ENCODE measurements at places on chromosomes 2 and 18.

DNA sequence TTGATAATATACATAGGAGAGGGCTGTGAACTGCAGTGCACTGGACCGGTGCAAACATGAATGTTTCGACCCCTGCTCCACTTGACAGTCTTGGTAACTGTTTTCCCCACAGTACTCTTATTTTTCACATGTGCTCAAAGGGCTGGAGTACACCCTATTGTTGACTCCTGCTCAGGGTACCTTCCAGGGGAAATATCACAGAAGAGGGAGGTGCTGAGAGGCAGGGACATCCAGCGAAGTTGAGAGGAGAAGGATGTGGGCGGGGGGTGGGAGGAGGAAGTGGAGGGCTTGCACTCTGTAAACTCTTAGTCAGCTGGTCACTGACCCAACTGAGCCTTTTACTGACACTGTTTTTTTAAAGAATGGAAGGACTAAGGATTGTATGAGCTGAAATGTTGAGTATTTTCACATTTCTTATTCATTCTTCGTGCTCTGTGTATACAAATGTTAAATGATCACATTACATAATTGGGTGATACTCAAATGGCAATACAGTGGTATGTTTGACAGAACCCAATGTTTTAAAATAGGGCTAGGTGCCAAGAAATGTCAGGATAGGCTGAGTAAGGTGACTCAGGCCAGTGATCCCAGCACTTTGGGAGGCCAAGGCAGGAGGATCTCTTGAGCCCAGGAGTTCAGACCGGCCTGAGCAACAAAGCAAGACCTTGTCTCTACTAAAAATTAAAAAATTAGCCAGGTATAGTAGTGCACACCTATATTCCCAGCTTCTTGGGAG lies 10.0 kb downstream of the INPP4A start:
- peak; percentile 70 for DNase-seq

DNA sequence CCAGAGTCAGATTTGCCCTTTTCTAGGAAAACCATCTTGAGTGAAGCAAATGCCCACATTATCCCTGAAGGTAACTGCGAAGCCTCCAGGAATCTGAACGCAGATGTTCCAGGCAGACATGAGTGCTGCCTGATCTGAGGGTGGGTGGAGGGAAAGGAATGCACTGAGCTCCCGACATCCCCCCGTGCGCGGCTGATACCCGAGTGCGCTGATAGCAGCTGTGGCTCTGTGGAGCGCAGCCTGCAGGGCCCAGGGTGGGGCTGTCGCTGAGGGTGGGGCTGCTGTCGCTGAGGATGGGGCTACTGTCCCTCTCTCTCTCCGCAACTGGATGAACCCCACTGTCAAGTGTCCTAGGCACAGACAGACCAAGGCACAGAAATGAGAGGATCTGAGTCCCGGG lies 82.4 kb downstream of the GFPT1 start:
- no peak for DNase-seq

GRCh38 chr2:49294225-49294624 lies 139.9 kb upstream of the FSHR start:
- no peak for DNase-seq

- no peak for DNase-seq
Measured at GRCh38 chr2:64104933-64105332, 39.3 kb downstream of the PELI1 start.

- DNase-seq = no peak
Measured at GRCh38 chr2:43524177-43524965, 71.5 kb downstream of the THADA start.

DNA sequence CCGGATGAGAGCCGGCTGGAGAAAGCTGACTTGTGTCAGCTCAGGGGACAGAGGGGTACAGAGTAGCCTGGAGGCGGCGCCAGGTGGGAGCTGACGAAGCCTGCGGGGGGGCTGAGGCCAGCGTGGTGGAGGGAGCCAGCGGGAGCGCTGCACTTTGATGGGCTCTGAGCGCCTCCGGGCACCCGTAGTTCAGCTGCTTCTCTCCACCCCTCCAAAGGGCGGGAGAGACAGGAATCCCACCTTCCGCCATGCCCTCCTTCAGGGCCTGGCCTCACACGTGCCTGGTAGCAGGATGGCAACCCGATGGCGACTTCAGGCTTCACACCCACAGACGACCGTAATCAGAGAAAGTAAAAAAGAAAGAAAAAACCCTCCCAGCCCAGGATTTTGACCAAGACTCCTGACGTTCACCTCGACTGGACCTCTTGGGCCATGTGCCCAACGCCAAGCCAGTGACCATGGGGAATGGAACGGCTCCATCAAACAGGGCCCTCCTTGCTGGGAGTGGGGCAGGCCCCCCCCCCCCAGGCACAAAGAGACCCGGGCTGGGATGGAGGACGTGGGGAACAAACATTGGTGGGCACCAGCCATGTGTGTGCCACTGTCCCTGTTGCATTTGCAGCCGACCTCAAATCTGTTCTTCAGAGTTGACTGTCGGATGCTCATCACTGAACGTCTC lies 60.7 kb upstream of the ASAP2 start:
- DNase-seq = no peak

DNA sequence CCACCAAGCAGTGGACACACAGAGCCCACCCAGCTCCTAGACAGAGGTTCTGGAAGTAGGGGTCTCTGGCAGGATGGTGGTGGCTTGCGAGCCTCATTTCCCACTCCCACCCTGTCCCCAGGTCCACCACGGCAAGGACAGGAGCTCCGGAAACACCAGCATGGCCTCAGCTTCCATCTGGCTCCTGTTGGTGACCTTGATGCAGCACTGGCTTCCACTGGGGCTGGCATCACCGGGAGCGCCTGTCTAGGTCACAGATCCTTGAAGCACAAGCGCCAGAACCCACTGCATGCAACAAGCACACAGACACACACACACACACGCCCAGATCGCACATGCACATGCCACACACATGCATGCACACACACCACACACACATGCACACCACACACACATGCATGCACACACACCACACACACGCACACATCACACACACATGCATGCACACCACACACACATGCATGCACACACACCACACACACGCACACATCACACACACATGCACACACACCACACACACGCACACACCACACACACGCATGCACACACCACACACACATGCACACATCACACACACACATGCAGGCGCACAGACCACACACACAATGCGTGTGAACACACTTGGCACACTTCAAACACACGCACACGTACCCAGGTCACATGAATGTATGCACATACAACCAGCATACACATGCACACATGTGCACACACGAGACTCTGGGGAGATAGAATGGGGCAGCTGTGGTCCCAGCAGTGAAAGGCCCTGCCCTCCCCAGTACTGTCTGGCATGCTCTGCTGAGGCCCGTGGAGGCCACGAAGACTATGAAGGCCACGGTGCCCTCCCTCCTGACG lies 63.7 kb downstream of the TWIST2 start:
- DNase-seq = no peak
